ENCODE measurements at places on chromosomes 16 and 17.

DNA sequence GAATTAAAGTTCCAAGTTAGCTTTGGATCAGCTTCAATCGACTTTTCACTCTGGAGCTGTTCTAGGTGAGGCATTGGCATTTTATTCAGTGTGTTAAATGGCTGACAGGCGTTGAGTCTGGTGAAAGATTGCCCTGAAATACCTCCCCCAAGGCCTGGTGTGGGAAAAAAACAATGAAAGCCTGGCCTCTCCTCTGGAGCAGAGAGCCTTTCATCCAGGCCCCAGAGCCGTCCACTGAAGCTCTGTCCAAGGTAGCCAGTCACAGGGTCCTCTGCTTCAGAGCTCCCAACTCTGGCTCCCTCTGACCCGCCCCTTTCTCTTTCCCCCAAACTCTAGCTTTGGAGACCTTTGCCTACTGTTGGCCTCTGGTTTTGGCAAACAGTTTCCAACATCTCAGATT lies 123.6 kb upstream of the CRHR1 start:
- DNase-seq: peak; percentile 63

- no peak for DNase-seq
Observed at GRCh38 chr17:54899201-54899600, 1.5 kb upstream of the TOM1L1 start.

- peak; percentile 76 for DNase-seq
Observed at GRCh38 chr16:69930117-69930776, 20.9 kb upstream of the CLEC18A start.

DNA sequence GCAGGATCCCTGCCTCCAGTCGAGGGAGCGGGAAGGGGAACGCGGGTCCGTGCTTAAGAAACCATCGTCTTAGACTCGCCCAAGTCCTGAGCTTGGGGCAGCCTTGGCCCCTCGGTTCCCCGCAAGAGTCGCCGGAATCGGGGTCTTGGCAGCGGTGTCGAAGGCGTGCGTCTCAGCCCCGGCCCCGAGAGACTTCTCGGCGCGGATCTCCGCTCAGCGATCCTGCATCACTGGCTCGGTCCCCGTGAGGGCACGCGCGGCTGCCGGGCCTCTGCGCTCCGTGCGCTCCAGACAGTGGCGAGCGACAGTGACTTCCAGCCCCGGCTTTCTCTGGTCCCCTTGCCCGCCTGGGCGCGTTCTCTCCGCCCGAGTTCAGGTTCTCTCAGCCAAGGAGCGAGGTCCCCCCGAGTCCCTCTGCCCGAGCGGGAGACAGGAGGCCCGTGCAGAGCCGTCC lies 380 bp downstream of the HS3ST3A1 start:
- DNase-seq: no peak

DNA sequence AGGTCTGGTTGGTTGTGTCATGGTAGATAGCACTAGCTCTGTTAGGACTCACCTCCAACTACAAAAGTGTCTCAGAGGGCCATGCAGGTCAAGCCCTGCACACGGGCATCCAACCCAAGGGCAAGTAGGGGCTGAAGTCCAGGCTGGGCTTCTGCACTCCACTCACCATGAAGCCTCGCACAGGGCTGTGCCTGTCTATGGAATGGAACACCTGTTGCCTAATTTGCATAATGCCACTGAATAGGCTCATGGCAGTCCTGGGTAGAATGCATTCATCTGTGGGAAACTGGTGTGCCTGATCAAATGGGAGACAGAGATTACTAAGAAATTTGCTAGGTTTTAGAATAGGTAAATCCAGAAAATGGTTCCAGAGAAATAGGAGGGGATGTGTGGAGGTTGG lies 8.0 kb upstream of the AKAP1 start:
- DNase-seq: no peak

DNA sequence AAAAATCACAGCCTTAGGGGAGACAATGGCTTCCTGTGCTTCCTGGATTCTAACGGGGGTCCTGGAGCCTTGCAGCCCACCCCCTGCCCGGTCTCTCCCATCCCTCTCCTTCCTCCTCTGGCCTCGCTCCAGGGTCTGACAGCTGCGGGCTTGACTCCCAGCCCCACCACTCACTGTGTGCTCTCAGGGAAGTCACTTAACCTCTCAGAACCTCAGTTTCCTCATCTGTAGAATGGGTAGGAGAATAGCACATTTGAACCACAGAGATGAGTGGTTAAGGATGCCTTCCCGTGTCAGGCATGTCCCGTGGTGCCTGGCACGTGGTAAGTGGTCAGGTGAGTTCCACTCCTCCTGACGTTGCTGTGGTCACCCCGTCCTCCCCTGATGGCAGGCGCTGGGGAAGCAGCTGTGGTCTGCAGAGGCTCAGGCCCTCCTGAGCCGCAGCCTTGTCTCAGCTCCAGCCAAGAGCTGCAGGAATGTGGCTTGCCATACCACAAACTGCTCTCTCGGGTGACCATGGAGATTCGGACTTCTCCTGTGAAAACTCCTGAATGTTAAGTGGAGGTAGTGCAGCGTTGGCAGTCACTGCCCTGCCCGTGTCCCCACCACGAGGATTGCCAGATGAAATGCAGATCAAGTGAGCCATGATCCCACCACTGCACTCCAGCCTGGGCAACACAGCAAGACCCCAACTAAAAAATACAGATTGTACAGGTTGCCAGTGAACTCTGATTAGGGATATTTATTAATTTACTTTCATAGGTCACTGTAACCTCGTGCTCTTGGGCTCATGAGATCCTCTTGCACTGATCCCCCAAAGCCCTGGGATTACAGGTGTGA lies 85.7 kb downstream of the NT5M start:
- DNase-seq: no peak

DNA sequence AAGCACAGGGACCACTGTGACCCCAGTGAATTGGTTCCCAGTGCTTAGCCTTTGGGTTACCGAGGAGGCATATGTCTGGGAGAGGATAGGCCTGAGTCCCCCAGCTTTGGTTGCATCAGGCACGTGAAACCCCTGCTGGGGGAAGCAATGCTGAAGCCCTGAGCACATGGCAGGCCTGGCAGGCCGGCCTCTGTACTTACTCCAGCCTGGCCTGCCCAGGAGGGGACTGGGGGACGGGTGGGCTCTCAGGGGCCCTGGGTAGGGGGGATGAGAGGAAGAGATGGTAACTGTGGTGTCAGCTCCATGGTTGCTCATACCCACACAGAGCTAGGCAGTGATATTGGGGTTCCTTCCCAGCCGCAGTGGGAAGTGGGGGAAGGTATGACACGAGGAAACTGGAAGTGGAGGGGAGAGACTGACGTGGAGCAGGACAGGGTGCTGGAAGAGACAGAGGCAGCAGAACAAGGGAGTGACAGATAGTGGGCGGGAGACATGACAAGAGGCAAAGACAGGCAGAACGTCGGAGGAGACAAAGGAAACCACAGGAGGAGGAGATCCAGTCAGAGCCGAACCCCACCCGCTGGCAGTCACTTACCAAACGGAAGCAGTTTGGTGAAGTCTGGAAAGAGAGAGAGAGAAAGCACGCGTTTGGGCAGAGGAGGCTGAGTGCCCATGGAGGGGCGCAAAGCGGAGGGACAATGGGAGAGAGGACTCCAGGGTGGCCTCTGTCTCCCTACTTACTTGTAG lies 9.1 kb downstream of the TMEM208 start:
- no peak for DNase-seq

Data from ecto neural progenitor cell (in vitro differentiated cells).